ENCODE measurements at places on chromosomes 16 and 17.
A peak's percentile ranks its signal among the peaks of the same experiment; 100 is the strongest.

- no peak for DNase-seq
Measured at GRCh38 chr17:20203761-20204263, 194.7 kb downstream of the SPECC1 start.

- peak; percentile 44 for DNase-seq
Measured at GRCh38 chr16:81035975-81036750, 521 bp downstream of the ATMIN start.

GRCh38 chr16:53220585-53220984 is 165.8 kb downstream of the CHD9 start:
- DNase-seq: no peak

DNA sequence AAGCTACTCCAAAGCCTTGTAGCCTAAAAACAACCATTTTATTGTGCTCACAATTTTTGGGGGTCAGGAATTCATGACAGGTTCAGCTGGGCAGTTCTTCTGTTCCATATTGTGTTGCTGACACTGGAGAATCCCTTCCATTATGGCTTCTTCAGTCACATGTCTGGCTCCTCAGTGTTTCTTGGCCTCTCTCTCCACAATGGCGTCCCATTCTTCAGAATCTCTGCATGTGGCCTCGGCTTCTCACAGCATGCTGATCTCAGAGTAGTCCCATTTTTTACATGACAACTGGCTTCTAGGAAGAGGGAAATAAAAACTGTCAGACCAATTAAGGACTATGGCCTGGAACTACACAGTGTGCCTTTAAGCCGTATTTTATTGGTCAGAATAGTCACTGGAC is 49.7 kb downstream of the NF1 start:
- no peak for DNase-seq

GRCh38 chr17:7711051-7711755 is 6.2 kb downstream of the EFNB3 start:
- no peak for DNase-seq

DNA sequence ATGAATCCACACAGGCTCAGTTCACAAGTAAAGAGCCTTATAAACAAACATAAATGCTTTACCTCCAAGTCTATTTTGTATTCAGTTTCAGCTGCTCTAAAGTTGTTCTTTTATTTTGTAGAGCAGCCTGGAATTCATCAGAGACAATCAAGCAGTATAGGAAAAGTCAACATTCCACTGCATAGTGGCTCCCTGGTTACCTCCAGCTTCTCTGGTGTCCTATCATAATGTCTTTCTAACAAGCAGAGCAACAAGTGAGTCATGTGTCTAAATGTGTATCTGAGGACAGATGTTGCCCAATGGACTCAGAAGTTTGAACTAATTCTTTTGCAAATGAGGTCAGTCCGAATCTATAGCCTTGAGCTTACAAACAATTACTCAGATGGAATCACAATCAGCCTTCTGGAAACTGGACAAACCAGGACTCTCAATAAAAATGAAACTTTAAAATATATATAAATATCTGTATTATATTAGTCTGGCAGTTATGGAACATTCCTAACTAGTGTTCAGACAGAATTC is 292.0 kb upstream of the TOM1L1 start:
- no peak for DNase-seq

DNA sequence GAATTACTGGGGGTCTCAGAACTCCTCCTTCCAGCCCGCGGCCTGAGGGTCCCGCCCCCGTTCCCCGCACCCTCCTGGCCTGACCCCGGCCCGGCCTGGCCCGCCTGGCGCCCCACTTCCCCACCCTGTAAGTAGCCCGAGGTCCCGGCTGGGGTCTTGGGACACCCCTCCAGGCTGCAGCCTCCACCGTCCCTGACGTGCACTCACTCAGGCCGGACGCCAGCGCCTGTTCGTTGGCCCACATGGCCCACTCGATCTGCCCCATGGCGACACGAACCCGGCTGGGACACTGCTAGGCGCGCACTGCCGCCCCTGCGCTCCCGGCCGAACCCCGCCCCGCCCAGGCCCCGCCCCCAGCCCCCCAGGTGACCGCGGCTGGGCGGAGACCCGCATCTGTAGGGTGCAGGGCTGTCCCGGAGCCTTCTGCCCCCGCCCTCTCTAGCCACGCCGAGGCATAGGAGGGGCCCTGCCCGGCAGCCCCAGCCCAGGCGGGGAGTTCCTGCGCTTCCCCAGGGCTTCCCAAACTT is at the start of gene CYBA:
Gene CYBA, minus strand, starts transcription at position 305 of the 527 bp plus-strand sequence. Its CDS starts 40 bp downstream, at position 265.
- DNase-seq: peak; percentile 84

GRCh38 chr17:49502254-49502653 is 7.2 kb downstream of the NGFR start:
- no peak for DNase-seq

- peak; percentile 76 for DNase-seq
Measured at GRCh38 chr17:66829386-66829864, 5.5 kb upstream of the CACNG5 start.

DNA sequence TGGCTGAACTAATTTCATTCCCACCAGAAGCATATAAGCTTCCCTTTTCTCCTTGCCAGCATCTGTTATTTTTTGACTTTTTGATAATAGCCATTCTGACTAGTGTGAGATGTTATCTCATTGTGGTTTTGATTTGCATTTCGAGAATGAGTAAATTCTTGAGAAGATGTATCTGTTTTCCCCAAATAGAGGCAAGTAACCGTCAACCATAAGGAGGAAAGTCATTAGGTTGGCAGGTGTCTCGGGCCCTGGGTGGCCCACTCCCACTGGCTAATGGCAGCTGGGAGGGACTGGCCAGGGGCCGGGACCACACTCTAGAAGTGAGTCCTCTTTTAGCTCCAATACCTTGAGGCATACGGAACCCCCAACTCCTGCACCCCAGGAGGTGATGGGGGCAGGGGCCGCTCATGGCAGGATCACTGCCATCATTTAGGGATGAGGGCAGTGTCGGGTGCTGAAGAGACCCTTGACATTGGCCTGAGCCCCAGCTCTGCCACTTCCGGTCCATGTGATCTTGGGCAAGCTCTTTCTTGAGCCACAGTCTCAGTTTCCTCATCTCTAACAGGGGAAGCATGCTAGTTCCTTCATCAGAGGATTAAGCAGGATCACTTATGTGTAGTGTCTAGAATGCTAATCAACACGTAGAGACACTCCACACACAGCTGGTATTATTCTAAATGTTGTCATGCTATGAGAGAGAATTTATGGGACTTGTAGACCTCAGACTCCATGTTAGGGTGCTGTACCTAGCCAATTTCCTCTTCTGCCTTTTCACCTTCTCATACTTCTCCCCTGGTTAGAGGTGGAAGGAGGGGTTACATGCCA is 44.3 kb downstream of the RGS9 start:
- no peak for DNase-seq

DNA sequence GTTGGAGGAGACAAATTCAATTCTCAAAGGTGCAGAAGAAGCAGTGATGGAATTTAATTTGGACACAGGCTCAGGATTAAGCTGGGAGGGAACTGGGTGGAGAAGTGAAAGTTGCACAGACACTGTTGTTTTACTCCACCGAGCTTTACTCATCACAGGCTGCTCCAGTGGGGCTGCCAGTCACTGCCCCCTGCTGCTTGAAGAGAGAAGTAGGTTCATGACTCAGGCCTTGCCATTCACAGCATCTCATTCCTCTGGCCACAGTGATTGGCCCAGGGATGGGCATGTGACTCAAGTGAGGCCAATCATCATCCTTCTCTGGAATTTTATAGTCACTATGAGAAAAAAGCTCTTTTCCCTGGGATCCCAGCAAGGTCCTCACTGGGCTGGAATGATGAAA is 11.8 kb downstream of the GNAO1 start:
- no peak for DNase-seq

- no peak for DNase-seq
Measured at GRCh38 chr17:37475731-37476420, 13.8 kb upstream of the DUSP14 start.

- DNase-seq: no peak
Measured at GRCh38 chr17:29789196-29790170, 140.5 kb downstream of the SSH2 start.
